Stimulated activated CD4-positive, alpha-beta T cell treated with anti-CD3 and anti-CD28 coated beads, Interleukin-15, amount 100 ng/mL, for 1 hour (primary cell): ENCODE measurements at places on chromosomes 5 and 9.

DNA sequence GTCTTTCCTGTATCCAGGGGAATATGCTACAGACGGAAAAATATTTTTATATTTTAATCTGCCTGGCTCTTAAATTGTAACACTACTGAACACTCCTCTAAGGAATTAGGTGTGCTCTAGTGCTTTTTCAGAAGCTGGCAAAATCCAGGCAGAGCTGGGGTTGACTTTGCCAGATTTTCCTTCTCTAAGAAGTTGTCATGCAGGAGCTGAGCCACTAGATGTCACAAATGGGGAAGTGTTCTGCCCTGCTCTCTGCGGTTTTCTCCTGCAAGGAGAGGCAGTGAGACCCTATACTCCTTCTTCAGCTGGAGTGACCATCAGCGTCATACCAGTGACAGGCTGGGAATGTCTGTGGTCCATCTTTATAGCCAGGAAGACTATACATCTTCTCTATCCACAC is 112.5 kb downstream of the HAPLN1 start:
- DNase-seq = no peak

DNA sequence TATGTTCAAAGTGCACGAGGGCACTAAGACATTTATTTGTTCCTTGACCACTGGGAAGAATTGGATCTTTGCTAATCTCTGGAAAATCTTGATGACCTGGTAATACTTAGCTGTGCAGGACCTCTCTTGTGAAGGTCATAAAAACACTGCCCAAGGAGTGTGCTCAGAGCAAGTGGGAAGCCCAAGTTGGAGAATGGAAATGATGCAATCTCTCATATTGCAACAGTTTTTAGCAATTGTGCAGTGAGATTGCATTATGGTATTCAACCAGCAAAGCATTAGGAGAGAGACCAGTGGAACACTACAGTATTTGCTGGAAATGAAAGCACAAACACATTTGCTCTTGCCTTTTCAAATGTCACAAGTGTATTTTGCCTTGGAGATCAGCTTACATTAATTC is 34.5 kb downstream of the TXNDC8 start:
- DNase-seq = no peak

DNA sequence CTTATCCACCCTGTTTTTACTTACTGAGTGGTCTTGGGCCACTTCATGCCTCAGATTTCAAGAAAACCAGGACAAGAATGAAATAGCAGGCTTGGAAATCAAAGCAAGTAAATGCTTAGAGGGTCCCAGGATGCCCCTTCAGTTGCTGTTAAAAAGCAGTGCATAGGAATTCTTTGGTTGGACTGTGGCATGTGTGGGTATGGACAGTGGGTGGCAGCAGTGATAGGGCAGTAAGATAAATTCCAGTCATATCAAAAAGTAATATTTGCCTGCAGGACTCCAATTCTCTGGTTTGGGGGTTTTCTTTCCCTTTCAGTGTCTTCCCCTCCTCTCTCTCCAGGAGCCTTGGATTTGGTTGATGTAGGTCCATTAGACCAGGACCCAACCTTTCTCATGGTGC is 306.7 kb upstream of the CLINT1 start:
- no peak for DNase-seq

DNA sequence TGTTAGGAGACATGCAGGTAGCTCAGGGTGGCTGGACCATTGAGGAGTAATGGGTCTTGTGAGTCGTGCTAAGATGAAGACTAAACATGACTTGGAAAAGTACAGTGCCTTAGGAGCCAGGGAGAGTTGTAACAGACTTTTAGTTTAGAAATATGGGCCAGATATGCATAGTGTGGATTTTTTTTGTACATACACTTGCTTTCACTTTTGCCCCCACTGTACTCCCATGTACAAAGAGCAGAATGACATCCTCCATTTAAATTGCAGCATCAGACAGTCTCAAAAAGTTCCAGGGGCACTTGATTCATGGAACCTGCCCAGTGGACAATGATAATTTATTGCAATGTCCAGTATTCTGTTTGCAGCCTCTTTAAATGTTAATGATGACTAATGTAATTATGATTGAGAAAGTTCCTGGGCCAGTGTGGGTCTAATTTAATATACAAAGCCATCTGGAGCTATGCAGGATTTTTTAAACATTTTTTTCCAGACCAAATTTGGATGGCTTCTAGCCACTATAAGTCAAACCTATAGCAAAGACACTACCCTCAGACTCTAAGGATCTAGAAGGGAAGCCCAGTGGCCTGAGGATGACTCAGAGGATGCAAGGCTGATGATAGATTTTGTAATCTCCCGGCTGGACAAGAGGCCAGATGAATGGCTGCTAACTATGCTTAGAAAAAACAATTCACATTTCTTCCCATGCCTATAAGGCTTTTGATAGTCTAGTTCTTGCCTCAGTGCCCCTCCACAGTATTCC is 80.1 kb downstream of the TRPC7 start:
- no peak for DNase-seq

DNA sequence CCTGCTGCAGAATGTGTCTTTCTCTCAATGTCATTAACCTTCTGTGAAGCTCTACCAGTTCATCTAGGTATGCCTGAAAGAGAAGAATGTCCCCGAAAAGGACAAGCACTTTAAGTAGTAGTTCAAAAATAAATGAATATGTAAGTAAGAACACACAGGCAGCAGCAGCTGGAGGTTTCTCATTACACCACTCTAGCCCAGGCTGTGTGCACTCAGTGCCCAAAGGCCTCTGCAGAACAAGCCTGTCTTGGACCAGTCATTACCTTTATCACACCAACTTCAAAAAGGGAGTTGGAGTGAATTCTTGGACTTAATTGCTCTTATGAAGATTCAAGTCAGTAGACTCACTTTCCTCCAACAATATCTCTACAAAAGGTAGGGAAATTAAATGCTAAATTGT is 268.8 kb downstream of the MLLT3 start:
- no peak for DNase-seq

GRCh38 chr5:20574576-20574975 is 586.6 kb upstream of the CDH18 start:
- no peak for DNase-seq

DNA sequence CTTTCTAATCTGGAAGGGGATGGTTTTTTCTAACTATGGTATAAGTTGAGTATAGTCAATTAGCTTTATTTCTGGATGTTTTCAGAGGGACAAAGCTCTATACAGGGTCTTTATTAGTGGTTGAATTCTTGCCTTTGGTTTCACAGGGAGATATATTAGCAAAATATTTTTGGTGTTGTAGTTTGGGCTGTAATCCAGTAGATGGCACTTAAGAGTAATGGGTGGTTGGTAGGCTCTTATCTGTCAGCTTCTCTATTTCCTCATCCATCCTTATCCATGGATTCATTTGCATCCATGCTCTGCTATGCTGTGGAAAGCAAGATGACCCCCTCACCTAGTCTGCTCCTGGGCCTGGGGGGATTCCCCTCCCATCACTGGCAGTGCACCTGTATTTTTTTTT is 363.6 kb upstream of the CYLC2 start:
- no peak for DNase-seq

DNA sequence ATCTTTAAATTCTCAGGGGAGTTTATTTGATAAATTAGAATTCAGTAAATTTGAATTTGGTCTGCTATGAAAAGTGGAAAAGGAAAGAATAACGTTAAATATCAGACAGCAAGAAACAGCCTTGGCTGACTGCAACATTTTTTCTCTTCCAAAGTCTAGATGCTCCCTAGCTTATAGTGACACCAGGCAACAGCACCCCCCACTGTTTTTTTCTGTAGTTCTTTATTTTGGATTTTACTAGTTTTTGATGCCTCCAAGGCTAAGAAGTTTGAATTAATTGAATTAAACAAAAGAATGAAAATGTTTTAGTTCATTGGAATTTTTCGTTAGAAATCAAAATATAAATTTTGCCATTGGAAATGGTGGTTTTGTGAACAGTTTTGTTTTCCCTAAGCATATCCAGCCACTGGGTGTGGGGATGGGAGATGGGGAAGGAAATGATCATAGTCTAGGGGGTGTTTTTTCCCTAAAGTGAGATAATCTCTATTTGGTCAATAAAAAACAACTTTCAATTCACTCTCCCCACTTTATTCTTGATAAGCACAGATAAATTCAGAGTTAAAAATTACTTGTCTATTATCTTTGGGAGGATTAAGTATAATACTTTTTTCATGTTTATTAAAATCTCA is 199.3 kb upstream of the CD180 start:
- no peak for DNase-seq
